Colonic mucosa (tissue), 4 donors: ENCODE measurements at places on chromosomes 3 and 15.

DNA sequence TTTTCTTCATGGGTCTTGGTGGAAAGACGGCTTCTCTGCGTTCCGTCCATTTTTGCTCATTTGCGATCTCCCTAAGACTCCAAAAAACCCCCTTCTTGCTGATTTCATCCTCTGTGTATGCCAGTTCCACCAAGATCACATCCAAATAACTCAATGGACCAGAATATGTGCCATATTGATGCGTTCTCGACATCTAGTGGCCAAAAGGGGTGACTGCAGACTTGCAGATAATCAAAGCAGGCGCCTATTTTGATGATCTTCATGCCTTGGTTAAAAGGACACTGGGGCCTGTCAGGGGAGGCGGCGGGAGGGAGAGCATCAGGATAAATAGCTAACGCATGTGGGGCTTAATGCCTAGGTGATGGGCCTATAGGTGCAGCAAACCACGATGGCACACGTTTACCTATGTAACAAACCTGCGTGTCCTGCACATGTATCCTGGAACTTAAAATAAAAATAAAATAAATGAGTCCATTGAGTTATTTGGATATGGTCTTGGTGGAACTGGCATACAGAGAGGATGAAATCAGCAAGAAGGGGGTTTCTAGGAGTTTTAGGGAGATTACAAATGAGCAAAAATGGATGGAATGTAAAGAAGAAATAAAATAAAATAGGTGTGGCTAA lies 104.2 kb upstream of the RAD18 start:
- DNase-seq: peak; percentile 50

DNA sequence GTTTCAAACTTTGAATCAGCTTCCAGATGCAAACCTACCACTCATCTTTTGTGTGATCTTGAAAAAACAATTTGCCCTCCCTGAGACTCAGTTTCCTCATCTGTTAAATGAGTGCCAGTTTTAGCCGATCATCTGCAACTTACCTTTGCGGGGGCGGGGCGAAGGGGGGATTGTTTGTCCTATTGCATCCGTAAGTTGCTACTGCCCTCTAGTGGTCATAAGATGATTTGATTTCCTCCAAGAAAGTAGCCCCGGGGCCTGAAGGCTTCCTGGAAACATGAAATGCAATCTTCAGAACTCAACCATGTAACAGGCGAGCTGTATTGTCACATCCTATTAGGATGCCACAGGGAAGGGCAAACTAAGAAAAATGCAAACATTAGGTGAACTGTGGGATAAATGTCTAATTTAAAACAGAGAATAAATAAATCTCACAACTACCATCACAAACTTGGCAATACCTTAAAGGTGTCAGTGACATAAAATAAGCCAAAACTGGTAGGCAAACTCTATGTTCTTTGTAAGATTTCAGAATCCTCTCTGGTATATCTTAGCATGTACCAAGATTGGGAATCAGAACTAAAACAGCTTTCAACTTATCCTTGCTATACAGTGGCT lies 63.5 kb upstream of the CLDN18 start:
- peak; percentile 38 for DNase-seq

DNA sequence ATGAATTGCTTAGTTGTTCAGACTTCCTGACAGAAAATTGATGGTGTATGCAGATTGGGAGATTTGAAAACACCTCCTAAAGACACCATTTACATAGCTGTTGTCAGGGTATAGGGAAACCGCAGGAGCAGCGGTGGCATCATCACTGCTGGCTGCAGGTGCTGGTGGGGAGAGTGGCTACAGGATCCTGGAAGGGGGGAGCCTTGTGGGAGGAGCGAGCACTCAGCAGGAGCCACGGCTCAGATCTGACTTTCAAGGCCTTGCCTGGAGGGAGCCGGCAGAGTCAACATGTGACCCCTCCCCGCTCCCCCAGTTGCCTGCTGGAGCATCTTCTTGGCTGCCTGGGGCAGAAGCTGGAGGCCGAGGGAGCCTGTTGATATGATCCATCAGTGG lies 26.1 kb downstream of the EDEM1 start:
- DNase-seq: no peak

DNA sequence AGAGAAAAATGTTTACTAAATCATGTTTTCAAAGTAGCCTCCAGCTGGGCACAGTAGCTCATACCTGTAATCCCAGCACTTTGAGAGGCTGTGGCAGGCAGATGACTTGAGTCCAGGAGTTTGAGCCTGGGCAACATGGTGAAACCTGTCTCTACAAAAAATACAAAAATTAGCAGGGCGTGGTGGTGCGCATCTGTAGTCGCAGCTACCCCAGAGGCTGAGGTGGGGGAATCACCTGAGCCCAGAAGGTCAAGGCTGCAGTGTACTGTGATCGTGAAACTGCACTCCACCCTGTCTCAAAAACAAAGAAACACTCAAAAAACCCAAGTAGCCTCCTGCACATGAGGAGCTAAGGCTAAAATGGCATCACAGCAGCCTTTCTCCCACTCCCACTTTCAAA lies 1.6 kb upstream of the PPIB start:
- no peak for DNase-seq

GRCh38 chr3:140097874-140098635 lies 163.1 kb downstream of the CLSTN2 start:
- DNase-seq: no peak
